LNCaP clone FGC (cell line): ENCODE measurements at places on chromosomes 2 and 18.
A peak's percentile ranks its signal among the peaks of the same experiment; 100 is the strongest.

DNA sequence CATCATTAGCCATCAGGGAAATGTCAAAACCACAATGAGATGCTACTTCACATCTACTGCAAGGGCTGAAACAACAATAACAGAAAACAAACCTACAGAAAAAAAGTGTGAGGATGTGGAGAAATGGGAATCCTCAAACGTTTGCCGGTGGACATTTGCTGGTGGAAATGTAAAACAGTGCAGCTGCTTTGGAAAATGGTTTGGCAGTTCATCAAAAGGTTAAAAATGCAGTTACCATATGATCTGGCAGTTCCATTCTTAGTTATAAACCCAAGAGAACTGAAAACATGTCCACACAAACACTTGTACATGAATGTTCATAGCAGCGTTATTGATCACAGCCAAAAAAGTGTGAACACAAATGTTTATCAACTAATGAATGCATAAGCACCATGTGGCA lies 44.2 kb downstream of the PROC start:
- DNase-seq, result no peak

DNA sequence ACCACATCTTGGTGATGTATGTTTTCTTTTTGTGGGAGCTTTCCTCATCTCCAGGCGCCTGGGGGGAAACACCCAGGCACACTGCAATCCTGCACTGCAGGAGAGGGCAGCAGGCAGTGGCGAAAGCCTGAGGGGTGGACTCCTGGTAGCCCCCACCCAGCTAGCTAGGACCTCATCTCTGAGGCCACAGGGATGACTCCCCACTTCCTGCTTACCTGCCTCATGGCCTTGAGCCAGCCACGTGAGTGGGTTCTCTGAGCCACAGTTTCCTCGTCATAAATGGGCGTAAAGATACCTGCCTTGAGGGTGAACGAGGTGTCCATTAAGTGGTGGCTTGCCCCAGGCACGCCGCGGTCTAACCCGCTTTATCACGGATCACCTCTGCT lies 19.1 kb downstream of the TRAF3IP1 start:
- no peak for DNase-seq

- DNase-seq, result no peak
These were observed 17.9 kb downstream of the NRXN1 start for GRCh38 chr2:51013933-51014526.

DNA sequence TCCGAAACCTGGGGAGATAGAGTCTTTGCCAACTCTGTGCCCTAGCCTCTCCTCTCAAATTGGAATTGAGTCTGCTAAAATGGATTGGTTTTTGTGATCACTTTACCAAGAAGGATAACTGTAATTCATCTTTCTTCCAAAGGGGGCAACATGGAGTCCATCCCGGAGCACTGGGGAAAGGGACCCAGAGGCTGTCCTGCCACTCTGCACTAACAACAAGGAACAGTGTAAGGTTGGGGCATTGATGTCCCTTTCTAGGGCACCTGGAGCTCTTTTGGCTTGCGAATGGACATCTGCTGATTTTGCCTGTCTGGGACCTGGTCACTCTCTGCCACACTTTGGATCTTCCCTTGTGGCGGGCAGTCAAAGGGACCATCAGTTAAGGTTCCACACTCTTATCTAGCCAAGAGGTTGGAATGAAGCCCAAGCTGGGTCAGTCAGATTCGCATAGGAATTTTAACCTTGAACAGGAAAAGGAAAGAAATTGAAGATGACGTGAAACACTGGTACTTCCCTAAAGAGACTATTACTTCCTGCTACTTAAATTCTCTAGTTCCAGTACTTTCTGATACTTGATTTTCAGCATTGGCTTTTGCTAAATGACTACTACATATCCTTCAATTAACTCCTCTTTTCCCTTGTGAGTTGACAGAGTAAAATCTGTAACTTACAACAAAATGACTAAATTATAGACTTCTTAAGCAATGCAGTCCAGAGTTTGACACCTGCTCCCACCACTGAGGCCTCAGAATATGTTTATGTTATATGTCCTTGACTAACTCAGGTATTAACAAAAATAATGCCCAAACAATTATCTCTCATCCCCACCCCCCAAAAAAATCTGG lies 64.7 kb upstream of the KLF7 start:
- DNase-seq, result no peak

DNA sequence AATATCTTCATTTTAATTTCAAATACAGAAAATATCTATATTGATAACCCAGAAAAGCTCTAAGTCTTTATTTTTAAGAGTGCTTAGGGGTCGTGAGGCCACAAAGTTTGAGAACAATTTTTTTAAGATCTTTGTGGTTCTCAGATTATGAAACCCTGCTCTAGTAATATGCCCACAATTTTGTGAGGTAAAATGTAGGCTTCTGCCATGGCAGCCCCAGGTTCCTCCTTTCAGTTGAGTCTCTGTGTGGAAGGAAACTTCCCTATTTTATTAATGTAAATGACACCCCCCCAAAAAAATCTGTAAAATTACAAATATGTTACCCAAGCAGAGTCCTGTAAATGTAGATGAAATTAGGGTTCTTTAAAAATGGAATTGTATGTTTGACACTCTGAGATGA lies 600.5 kb downstream of the SATB2 start:
- no peak for DNase-seq

- no peak for DNase-seq
These were observed 1139.5 kb downstream of the BCL11A start for GRCh38 chr2:59413751-59414570.

- no peak for DNase-seq
These were observed 79.2 kb upstream of the MAP3K20 start for GRCh38 chr2:172996387-172996961.

- DNase-seq, result no peak
These were observed 292.0 kb downstream of the CNTNAP5 start for GRCh38 chr2:124316881-124317605.

- no peak for DNase-seq
These were observed at the start of gene C2orf68 for GRCh38 chr2:85611705-85612587. Gene C2orf68 (minus strand): TSS chr2:85612066. CDS start chr2:85611984, 82 bp downstream.

GRCh38 chr2:201466050-201466675 lies 14.6 kb downstream of the STRADB start:
- peak; percentile 59 for DNase-seq

DNA sequence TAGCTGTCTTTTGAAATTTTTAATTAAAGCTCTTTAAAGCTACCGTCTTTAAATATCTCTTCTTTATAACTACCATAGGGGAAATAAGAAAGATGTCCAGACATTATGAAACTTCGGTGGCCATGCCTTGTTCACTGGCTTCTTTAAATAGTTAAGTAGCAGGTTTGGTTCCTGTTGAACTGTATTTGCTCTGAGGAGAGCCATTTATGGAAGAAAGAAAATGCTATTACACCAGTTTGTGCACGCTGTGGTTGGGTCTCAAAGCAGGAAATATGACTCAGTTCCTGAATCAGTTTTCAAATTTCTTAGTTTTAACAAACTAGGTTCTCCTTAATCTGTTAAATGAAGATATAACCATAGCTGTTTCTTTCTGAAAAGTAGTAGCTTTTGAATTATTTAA lies 12.2 kb downstream of the ARPC2 start:
- DNase-seq, result no peak

- DNase-seq, result no peak
These were observed 97.9 kb upstream of the KLHL29 start for GRCh38 chr2:23286758-23287704.

GRCh38 chr18:57624988-57625387 lies 3.4 kb upstream of the NARS1 start:
- no peak for DNase-seq

DNA sequence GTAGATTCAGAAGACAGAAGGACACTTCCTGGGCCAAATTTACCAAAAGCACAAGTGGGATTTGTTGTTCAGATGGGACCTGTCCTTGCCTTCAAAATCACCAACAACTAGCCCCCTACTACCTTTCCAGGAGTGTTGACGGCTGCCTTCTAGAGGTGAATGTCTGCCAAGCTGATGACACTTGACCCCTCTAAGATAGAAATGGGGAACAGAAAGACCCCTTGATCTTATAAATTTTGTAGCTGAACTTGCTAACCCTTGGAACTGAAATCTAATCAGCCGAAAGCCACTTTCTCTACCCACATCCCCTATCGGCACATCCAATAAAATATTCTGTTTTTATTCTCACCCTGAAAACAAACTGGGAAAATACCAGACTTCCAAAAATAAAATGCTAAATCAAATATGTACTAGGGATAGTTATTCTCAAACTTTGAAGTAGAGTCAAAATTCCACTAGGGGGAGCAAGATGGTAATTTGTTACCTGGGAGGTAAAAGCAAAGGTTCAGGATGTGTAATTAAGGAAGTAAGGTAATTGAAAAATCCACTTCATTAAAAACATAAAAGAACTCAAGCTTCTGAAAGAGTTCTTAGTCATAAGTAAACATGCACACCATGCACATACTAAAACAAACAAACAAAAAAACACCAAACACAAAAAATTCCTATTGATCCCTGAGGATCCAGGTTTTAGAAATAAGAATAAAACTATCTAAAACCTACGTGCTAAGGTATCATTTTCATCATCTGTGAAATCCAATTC lies 119.2 kb downstream of the ANKRD44 start:
- no peak for DNase-seq

DNA sequence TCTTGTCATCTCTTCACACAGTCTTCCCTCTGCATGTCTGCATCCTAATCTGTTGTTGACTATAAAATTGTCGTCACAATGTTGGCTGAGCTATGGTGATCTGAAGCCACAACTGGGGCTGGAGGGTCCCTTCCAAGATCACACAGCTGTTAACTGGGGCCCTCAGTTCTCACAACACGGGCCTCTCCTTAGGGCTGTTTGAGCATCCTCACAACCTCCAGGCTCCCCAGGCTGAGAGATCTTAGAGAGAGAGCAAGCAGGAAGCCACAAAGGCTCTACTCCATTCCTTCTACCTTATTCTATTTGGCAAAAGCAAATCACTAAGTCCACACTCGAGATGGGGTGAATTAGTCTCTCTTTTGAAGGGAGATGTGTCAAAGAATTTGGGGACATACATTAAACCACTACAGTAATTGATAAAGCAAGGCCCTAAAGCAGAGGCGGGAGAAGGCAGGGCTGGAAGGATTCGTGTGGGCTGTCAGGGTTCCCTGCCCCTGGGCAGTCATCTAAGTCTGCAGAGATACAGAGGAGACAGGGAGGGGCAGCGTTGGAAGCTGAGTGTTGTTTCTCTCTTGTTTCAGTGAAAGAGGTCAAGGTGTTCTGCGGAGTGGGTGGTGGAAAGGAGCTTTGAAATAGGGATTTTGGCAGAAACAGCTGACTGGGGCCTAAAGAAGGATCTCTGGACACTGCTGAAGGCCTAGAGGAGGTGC lies 15.9 kb downstream of the MYO7B start:
- no peak for DNase-seq

GRCh38 chr18:51751901-51752300 lies 554.4 kb upstream of the MEX3C start:
- no peak for DNase-seq

GRCh38 chr2:174335988-174336500 lies 1.3 kb downstream of the SP9 start:
- no peak for DNase-seq

DNA sequence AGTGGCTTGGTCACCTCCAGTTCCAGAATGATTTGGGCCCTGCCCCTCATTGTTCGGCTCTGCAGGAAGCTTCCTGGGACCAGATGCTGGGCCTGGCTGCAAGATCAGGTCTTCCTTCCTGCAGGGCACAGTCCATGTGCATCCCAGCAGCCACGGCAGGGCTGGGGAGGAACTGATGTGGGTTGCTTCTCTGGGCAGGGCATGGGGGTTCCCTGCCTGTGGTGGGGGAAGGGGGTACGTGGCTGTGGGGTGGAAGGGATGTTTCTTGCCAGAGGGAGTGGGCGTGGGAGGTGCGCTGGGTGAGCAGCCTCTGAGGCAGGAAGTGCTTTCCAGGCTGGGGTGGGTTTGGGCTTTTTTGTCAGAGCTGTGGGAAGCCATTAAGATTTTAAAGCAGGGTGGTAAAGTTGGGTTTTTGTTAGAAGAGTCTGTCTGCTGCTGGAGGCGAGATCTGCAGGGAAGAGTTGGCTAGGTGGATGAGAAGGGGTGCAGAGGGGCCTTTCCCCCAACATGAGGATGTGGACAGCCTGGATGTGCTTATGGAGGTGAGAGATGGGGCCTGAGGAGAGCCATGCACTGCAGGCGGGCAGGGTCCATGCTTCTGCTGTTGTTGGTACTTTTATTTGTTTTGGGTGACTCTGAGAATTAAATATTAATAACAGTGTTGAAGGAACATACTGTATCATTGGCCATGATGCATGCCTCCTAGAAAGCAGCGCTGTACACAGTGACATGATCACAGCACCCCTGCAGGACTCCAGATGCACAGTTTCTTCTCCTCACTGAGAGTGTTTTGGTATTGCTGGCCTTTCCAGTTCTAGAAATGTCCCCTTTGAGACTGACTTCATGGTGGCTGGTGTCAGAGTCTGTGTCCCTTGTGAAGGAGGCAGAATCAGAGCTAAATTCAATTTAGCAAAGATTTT lies 45.3 kb downstream of the DGKD start:
- no peak for DNase-seq

DNA sequence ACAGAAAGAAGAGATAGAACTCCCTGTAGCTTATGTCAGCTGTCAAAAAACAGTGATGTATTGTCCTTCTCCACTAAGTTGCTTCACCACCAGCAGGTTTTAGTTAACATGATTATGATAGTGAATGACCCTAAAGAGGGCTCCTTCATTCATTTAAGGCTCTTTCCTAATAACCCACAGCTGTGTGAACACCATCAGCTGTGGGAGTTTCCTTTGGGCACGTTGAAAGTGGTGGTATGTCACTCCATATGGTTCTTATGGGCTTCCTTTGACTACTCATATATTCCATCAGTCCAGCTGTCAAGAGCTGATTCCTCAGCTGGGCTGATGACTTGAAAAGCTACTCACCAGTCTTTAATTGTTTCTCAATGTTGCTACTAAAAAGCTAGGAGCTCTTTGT lies 210.3 kb downstream of the UBE2E3 start:
- no peak for DNase-seq

DNA sequence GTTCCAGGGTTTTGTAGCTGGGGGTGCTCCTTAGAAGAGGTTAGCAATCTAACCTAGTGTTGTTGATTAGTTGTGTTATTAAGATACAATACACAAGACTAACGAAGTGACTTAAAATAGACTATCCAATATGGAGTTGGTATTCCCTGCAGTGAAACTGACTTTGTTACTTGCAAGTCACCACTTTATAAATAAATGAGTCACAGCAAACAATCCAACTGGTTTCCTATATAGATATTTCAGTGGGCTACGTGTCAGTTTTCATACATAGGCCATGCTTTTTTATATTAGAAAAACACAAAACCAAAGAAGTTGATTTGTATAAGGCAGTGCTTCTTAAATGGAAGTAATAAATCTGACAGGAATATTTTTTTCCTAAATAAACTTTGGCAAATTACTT lies 274.0 kb downstream of the CAMKMT start:
- no peak for DNase-seq

- DNase-seq, result no peak
These were observed 11.2 kb upstream of the ARHGAP28 start for GRCh38 chr18:6718267-6718666.

- no peak for DNase-seq
These were observed 19.5 kb upstream of the ID2 start for GRCh38 chr2:8662239-8662879.

GRCh38 chr2:25424426-25425028 lies 82.8 kb upstream of the DNMT3A start:
- DNase-seq, result no peak
